D341Med (cell line): ENCODE measurements at places on chromosomes 13 and 19.
A peak's percentile ranks its signal among the peaks of the same experiment; 100 is the strongest.

- DNase-seq: peak; percentile 74
Observed at GRCh38 chr19:17052439-17052838, 22.8 kb downstream of the HAUS8 start.

GRCh38 chr13:19592657-19593180 is 31.4 kb upstream of the TPTE2 start:
- DNase-seq: no peak

GRCh38 chr19:21568816-21569493 is 63.6 kb downstream of the ZNF429 start:
- DNase-seq: no peak

DNA sequence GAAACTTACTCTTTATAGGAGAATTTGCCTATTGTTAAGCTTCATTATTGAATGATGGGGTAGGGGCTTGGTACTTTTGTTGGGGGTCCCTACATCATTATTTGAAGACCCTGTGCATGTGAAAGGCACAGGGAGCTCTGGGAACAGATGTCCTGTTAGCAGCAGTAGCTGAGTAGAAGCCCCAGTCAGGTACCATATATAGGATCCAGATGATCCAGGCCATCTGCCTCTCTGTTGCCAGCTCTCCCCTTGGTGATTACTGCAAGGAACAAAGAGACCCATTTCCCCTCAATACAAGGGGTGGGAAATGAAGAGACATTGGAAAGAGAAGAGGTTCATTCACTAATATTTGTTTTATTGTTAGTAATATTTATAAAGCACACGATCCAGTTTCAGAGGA is 4.4 kb upstream of the MTMR6 start:
- no peak for DNase-seq

GRCh38 chr13:47146136-47146535 is 249.3 kb upstream of the HTR2A start:
- DNase-seq: no peak

DNA sequence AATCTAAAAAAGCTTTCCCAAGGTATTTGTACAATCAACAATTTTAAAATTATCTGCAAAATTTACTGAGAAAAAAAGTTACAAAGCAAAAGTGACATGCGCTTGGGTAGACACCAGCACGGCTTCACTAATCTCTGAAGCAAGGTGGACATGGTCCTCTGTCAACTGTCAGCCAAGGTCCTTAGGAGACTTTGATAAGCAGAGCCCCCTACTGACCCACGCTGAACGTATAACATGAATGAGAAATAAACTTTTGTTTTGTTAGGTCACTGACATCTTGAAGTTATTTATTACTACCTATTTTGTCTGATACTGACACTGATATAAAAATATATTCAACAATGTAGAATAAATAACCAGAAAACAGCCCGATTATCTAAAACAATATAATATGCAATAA is 100.7 kb upstream of the OBI1 start:
- DNase-seq: no peak

DNA sequence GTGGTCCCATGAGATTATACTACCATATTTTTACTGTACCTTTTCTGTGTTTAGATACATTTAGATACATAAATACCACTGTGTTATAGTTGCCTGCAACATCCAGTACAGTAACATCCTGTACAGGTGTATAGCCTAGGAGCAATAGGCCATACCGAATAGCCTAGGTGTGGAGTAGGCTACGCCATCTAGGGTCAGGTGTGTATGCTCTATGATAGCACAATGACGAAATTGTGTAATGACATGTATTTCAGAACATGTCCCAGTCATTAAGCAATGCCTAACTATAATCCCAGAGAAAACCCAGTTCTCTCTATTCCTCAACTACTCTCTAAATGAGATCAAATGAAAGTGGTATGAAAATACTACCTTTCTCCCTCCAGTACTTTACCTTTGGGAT is 3.9 kb downstream of the SLC25A15 start:
- no peak for DNase-seq

DNA sequence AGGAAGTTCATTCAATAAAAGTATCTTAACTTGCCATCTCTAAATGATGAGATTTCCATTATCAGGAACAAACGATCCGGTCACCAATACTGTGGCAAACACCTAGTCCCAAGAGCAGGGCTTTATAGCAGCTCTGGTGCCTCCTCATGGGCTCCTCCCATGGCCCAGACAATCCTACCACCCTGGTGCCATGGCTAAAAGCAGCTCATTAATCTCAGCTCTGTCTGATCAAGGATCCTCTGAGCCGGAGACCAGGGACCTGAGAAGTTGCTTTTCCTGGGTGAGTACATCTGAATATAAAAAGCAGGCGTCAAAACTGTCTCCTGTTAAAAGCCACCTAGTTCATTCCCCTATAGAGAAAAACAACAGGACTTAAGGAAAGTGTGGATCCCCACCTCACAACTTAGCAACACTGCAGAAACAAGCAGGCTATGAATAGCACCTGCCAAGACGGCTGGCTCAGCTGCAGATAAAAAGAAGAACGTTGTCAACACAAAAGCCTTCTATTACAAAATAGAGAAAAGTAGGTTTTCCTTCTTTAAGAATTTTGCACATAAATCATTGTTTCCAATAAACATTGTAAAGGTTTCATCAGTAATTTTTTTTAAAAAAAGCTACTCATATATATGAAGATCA is 30.3 kb downstream of the TSHZ3 start:
- DNase-seq: no peak

GRCh38 chr19:46661735-46662592 is 982 bp upstream of the DACT3 start:
- DNase-seq: peak; percentile 86

GRCh38 chr19:38012944-38013343 is 105.9 kb downstream of the SIPA1L3 start:
- no peak for DNase-seq

DNA sequence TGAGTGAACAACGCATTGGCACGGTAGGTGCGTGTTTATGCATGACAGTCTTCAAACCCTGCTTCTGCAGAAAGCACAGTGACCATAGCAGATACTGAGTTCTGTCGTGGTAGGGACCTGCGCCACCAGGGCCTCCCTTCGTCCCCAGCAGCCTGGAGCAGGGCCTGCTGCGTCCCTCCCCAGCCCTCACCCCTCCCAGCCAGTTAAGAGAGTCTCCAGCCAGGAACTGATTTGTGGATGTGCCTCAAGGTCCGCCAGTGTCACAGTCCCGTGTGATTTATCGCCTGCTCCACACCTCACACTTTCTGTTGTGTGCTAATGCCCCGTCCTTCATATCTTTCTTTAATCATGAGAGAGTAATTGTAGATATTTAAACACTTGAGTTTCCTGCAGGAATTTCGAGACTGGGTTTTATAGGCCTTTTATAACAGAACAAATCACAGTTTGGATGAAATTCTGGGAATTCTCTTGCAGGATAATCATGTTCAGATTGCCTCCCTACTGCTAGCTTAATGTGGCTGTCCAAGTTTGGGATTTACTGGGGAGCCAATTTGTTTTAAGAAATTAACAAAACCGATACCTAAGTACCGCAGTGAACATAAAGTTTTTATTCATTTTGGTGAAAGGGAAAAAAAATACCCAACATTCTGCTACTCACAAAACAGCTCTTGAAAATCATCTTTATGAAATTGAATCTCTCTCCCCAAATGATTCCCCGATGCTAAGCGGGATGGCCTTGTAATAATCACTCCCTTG is 438.6 kb downstream of the TSHZ3 start:
- DNase-seq: no peak

DNA sequence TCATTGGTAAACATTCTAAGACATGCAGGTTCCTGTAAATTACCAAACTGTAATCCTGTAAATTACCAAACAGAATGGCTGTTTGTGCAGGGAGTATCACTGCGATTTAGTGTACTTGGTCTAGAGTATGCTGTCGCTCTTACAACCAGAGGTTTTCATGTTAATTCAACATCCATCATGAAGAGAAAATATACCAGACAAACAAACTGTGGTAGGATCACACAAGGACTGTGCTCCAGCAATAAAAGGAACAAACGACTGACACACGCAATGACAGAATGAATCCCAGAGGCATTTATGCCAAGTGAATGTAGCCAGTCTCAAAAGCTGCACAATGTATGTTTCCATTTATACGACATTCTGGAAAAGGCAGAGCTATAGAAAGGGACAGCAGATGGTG is 31.2 kb downstream of the RFX2 start:
- DNase-seq: no peak

GRCh38 chr13:22077764-22078163 is 406.9 kb downstream of the FGF9 start:
- DNase-seq: no peak
